ENCODE measurements at places on chromosomes 5 and 9.
A peak's percentile ranks its signal among the peaks of the same experiment; 100 is the strongest.

DNA sequence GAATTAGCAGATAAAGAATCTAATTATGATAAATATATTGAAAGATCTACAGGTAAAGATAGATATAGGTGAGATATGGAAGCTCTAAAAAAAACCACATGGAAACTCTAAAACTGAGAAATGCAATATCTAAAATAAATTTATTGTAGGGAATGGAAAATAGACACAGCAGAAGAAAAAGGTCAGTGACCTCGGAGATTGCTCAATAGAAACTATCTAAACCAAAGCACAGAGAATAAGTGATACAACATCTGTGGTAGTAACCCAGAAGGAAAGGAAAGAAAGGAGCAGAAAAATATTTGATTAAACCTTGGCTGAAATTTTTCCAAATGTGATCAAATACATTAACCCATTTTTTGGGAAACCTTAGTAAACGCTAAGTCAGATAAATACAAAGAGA lies 43.1 kb upstream of the GLIPR2 start:
- no peak for DNase-seq

- no peak for DNase-seq
Observed at GRCh38 chr9:20538092-20538491, 84.2 kb downstream of the MLLT3 start.

DNA sequence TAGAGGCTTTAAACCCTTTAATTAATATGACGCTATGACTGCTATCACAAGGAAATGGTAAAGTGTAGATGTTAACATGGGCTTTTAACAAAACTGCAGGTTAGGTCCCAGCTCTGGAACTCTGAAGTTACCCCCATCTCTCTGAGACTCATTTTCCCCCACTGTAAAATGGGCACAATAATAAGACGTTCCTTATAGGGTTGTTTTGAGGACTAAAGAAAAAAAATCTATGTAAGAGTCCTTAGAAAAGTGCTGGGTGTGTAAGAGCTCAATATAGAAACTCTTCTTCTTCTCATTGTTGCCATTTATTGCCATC lies 45.8 kb upstream of the STK32A start:
- DNase-seq, result no peak

- DNase-seq, result no peak
Observed at GRCh38 chr9:3525096-3525835, 535 bp downstream of the RFX3 start.

DNA sequence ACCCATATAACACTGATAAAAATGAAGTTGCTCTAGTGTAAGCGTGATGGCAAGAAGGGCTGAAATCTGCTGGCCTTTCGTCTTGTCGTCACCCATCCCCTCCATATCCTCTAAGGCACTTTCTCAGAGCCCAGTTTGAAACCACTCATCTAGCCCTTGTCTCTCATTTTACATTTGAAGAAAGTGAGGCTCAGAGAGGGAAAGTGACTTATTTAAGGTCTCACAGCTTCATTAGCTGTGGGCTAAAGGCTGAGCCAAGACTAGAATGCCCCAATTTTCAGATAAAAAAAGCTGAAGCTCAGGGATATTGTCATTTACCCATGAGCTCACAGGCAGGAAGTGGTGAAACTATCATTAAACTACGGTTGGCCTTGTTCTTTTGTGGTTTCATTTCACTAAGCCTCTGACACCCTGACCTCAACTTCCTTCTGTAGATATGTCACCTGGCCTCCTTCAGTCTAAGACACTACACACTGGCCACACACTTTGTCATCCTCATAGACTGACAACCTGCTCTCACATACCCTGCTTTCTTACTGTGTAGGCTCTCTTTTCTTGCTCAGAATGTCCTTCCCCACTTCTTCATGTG lies 176.7 kb upstream of the DMAC1 start:
- DNase-seq, result no peak

- DNase-seq, result no peak
Observed at GRCh38 chr5:116395631-116396203, 178.9 kb downstream of the SEMA6A start.

GRCh38 chr5:59333416-59333815 lies 560.1 kb downstream of the PDE4D start:
- no peak for DNase-seq

DNA sequence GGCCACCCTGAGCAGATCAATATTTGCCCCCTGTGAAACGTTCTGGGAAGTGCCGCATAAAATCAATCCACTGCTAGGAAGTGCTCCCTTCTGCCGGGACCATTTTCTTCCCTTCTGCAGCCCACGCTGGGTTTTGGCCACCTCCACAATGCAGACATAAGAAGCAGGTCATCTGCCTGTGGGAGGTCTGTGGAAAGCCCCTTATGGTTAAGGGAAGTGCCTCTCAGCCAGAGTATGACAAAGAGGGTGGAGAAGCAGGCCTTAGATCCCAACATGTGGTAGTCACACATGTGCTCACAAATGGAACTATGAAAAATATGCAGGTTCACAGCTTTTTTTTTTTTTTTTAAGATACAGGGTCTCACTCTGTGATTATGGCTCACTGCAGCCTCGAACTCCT lies 82.8 kb downstream of the SLC1A3 start:
- no peak for DNase-seq

GRCh38 chr5:142644640-142645361 lies 41.1 kb downstream of the FGF1 start:
- DNase-seq, result peak; percentile 99

- DNase-seq, result no peak
Observed at GRCh38 chr9:89793551-89793950, 188.7 kb downstream of the GADD45G start.

DNA sequence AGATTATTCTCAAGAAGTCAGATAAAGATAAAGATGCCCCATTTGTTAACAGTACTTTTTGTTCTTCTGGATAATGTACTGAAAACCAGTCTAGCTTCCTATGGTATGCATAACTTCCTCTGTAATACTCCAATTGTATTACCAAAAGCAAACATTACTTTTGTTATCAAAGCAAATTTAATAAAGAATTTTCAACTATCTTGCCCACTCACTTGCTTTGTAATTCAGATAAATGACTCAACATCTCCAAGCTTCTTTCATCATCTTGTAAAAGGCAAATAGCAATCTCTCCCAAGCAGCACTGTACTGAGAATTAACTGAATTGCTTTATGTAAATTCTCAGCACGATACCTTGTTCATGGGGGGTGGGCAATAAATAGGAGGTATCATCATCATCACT lies 98.3 kb downstream of the NFIB start:
- no peak for DNase-seq

- DNase-seq, result no peak
Observed at GRCh38 chr5:174777583-174777982, 53.2 kb downstream of the MSX2 start.

- no peak for DNase-seq
Observed at GRCh38 chr5:23530571-23530970, 23.2 kb downstream of the PRDM9 start.

DNA sequence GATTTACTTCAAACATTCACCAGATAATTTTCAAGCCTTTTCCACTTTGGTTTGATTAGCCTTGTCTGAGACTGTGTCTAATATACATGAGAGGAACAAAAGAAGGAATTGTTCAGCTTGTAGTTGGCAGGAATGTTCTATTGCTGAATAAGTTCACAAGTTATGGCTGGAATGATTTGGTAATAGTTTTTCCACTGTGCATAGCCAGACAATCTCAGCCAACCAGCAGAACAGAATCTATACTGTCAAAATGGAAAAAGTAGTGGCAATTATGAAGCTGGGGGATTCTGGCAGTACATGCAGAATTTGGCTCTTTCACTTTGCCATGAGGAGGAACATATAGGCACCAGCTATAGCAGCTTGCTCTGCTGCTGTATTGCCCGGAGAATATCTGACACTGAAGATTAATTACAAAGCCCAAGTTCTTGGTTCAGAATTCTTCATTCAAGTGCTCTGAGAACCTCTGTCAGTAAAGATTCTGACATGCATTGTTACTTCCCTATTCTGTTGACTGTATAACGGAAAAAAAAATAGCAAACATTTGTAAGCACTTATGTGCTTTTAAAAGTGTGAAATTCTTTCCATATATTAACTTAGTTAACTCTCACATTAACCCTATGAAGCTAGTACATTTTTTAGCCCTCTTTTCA lies 150.6 kb downstream of the PRR16 start:
- DNase-seq, result peak; percentile 55

DNA sequence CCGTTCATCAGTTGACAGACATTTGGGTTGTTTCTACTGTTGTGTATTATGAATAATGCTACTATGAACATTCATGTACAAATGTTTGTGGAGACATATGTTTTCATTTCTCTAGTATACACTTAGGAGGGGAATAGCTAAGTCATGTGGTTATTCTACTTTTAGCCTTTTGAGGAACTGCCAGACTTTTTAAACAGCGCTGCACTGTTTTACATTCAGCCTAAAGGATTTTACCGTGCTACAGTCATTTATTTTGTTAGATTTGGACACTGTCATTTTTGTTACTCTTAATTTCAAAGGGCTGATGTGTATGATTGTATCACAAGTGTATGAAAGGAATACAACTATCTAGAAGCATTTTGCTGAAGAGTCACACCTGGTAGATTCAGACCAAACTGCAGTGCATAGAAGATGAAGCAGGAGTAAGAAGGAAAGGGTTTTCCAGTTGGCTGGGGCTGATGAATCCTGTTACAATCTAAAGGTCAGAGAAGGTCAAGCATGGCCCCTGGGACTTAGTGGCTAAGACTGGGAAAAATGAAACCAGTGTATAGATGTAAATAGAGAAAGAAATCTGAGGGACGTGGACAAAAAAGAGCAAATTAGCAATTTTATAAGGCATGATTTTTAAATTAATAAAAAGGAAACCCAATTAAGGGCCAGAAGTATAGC lies 509.7 kb downstream of the PSAT1 start:
- no peak for DNase-seq

DNA sequence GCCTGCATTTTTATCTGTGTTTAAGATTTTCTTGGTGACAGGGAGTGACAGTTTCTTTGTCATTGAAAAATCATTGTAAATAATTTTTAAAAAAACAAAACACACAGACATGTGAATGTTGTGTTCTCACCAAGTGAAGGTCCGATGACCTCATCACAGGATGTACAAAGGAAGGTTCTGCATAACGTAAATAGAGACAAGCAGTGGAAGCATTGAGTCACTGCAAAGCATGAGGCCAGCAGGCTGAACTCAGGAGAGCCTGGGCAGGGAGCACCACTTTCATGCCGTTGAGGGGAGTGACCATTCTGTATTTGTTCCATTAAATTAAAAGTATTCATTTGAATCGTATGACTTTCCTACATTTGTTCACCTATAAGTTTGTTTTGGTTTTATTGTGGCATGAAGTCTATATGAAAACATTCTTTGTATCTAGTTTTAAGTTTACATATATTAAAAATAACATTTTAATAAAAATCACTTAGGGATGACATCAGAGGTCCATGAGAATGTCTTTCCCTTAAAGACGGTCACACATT lies 70.4 kb upstream of the TLE1 start:
- DNase-seq, result peak; percentile 86

DNA sequence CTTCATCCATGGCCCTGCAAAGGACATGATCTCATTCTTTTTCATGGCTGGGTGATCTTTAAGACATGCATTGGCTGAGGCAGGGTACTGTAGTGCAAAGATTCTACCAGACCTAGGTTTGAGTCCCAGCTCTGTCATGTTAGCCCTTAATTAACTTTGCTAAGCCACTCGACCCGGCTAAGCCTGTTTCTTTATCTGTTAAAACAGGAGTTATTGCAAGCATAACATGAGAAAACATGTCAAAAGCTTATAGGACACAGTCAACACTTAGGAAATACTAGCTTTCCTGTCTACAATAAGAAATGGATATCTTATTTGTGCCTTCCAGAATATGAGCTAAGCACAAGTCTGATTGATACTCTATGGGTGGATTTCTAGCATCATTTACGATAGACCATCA lies 92.6 kb downstream of the RASEF start:
- no peak for DNase-seq

DNA sequence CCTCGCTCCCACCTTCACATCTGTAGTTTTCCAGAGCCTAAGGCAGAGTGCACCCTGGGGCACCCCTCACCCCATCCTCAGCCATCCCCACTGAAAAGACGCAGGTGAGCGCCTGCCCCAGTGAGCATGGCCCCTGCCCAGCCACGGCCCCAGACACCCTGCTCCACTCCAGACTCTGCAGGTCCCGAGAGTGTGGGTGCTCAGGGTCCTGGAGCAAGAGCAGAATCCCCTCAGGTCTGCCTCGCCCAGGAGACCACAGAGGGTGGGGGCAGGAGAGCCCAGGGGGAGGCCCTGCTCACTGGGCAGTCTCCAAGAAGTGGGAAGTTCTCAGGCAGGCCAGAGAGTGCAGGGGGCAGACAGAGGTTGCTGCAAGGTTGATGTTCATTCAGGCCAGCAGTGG lies 158.6 kb upstream of the PPP1R26 start:
- no peak for DNase-seq

GRCh38 chr5:52840277-52841050 lies 52.7 kb downstream of the ITGA1 start:
- DNase-seq, result no peak

- DNase-seq, result no peak
Observed at GRCh38 chr5:112371067-112371466, 48.0 kb downstream of the EPB41L4A start.

- no peak for DNase-seq
Observed at GRCh38 chr9:9392755-9393154, 1220.0 kb downstream of the PTPRD start.

GRCh38 chr5:44952376-44952775 lies 143.6 kb downstream of the MRPS30 start:
- peak; percentile 20 for DNase-seq

- no peak for DNase-seq
Observed at GRCh38 chr5:179882338-179882737, 23.7 kb upstream of the MRNIP start.

GRCh38 chr9:95511952-95512708 lies 4.6 kb downstream of the PTCH1 start:
- peak; percentile 30 for DNase-seq

DNA sequence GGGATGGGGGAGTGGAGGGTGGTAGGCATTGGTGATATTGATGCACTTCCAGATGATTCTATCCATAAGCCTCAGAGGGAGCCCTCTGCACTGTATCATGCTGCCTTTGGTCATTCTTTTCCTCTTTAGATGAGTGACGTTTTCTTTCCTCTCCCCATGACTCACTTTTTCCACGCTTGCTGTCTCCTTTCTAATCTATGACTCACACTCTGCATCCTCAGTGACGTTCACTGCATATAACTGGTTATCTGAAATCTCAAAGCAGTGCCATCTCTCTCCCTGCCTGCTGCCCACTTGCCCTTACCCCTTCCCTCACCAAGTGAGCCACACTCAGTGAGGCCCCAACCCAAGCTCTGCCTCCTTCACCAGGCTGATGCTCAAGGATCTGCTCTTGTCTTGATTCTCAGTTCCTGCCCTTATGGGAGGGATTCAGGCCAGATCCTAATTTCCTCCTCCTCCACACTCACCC lies 31.6 kb downstream of the PTGS1 start:
- peak; percentile 99 for DNase-seq

DNA sequence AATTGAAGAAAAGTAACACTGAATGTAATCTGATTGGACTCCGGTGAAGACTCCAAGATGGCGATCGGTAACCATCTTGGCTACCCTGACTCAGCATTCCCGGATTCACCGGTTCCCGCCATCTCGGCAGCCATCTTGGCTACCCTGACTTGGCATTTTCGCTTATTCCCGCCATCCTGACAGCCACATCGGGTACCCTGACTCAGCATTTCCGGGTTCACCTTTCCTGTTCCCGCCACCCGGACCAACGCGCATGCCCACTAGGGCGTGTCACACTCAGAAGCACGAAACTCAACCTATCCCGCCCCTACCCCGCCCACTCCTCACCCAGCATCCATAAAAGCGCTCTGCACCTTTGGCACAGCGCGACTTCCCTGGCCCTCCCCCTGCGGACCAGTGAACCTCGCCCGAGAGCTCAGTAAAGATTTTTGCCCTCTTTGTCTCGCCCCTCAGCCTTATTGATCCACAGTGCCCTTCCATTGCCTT lies 17.2 kb downstream of the SPTLC1 start:
- DNase-seq, result no peak

- DNase-seq, result no peak
Observed at GRCh38 chr9:111700776-111701175, 39.4 kb downstream of the GNG10 start.

Data from HFFc6 (cell line).